ENCODE measurements at places on chromosomes 1 and 21.
A peak's percentile ranks its signal among the peaks of the same experiment; 100 is the strongest.

- DNase-seq, result no peak
These were observed 620.1 kb upstream of the ADAMTS5 start for GRCh38 chr21:27586986-27587385.

GRCh38 chr1:200139661-200140250, 112.2 kb downstream of the NR5A2 start:
- DNase-seq, result peak; percentile 37

GRCh38 chr1:8434101-8434500, 116.2 kb downstream of the SLC45A1 start:
- no peak for DNase-seq

- DNase-seq, result no peak
These were observed 93.4 kb downstream of the KCNK1 start for GRCh38 chr1:233707153-233707879.

GRCh38 chr1:32948905-32949304, 15.7 kb downstream of the RNF19B start:
- DNase-seq, result no peak

DNA sequence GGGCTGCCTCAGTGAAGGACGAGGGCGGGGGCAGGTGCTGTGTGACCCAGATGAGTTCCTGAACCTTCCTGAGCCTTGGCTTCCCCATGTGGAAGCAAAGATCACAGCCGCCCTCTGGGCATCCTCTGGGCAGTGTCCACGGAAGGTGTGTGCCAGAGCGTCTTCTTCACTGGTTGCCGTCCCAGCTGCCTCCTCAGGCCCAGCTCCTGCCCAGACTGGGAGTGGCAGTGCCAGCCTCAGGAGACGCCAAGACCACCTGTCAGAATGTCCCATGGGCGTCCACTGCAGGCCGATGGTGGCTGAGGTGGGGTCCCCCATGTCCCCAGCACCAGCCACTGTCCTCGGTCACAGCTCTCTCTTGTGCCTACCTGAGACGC, 10.2 kb downstream of the ARHGEF16 start:
- DNase-seq, result no peak

- DNase-seq, result peak; percentile 41
These were observed 857.4 kb downstream of the USP25 start for GRCh38 chr21:16587141-16587581.

DNA sequence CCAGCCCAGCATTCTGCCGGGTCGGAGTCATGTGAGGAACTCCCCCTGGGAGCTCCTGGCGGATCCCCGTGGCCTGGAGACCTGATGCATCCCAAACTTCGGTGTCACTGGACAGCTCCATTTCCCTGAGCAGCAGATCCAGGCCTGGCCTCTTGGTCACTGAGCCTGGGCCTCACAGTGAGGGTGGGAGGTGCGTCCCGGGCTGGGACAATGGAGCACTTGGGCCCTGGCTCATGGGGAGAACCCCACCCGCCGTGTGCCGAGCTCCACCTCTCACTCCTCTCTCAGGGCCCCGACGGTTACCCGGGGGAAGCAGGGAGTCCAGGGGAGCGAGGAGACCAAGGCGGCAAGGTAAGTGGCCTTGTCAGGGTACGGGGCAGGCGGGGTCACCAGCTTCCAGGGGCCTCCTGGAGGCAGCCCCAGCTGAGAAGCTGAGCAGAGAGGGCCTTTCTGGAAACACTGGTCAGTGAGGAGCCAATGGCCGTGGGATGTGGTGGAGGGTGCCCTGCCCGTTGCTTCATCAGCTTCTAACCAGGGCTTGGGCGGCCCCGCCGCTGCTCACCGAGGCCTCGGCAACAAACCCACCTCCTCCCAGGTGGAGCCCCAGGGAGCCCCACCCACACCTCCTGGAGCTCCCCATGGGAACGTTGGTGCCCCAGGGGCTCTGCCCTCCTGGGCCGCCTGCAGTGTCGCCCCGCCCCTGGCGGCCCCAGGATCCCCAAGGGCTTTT, 19.8 kb downstream of the COL6A2 start:
- DNase-seq, result no peak

- DNase-seq, result no peak
These were observed 577.8 kb upstream of the PLXNA2 start for GRCh38 chr1:208821939-208822338.

- no peak for DNase-seq
These were observed 164.7 kb downstream of the SETD4 start for GRCh38 chr21:35895598-35895997.

DNA sequence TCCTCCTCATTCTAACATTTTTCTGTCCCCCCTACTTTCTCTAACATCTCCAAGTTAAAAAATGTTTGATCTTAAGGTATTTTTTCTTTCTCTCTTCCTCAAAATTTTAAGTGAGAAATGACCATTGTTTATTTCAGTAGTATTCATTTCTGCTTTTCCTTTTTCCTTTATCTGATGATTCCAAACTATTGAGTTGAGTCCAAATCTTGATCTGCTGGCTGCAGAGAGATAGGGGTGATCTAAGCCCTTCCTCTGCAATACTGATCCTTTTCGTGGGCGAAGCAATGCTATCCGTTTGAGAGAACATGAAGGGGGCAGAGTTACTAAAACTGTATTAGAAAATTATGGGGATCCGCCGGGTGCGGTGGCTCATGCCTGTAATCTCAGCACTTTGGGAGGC, 516 bp upstream of the NMNAT2 start:
- DNase-seq, result no peak

GRCh38 chr1:76501586-76502219, 365.6 kb upstream of the ST6GALNAC5 start:
- DNase-seq, result no peak

- peak; percentile 43 for DNase-seq
These were observed 7.4 kb downstream of the LHX9 start for GRCh38 chr1:197924516-197925123.

DNA sequence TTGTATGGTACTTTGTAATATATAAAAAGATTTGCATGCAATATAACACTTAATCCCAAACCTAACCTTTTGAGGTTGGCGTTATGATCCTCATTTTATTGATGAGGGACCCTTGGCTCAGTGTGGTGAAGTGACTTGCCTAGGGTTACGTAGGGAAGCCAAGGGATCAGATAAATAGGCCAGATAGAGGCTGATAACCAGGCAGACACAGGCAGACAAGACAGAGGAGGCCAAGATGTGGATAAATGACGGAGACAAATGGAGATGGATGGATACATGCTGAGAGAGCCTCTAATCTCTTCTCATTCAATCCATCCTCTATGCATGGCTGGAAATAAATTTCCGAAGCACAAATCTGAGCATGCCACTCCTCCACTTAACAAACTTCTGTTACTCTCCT, 136.9 kb upstream of the SPATA6 start:
- DNase-seq, result no peak

Data from NCI-H345 (cell line).